ENCODE measurements at places on chromosomes 3 and 15.

- DNase-seq = no peak
Observed at GRCh38 chr3:147269907-147270306, 136.4 kb downstream of the ZIC4 start.

- DNase-seq = no peak
Observed at GRCh38 chr15:38740206-38740605, 175.6 kb upstream of the RASGRP1 start.

GRCh38 chr3:128632301-128632700 lies 18.3 kb downstream of the RPN1 start:
- no peak for DNase-seq

DNA sequence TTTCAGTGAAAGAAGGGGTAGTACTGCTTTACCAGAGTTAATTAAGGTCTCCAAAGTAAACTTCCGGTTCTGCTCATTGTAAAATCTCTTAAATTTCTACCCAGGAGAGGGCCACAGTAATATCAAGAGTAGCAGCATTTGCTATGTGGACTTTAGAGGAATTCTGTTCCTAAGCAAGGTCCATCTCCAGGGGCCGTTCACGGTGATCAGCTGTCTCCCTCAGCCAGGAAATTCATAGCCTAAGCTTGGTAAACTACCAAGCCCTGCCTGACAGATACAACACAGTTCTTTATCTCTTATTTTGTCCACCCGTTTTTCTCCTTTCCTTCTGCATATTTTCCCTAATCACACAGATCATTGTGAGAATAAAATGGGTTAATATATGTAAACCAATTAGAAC lies 2.3 kb downstream of the DUT start:
- no peak for DNase-seq

- DNase-seq = no peak
Observed at GRCh38 chr15:32987067-32987466, 207.4 kb downstream of the FMN1 start.

GRCh38 chr3:113214917-113215595 lies 3.7 kb downstream of the BOC start:
- no peak for DNase-seq

DNA sequence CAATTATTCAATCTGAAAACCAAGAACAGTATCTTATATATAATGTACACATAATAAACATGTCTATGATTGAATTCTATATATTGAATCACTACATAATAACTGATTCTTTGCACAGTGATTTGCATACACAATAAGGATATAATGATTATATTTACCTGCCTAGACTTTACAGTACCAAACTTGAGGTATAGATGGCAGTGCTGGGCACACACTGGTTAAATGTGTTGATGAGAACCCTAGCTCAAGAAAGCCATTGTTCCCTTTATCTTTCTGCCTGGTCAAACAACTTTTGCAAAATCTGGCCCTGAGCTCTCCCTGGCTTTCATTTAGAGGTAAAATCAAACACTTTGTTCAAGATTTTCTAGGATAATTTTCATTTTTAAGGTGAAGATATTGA lies 697.7 kb downstream of the TUSC7 start:
- no peak for DNase-seq

DNA sequence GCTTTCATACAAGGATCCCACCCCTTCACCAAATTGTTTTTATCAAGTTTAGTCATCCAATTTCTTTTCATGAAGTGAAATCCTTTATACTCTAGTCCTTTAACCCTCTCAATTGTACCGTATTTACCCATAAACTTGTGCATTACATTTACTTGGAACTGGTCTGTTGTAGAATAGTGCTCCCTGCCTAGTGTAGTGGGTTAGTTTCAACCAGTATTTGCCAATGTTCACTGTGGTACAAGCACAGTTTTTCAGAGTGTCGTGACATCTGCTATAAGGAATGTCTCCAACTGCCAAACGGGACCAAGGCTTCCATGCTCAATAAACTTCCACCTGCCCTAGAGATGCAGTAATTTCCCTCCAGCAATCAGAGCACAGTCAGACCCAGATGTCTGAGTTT lies 211.9 kb downstream of the KCNAB1 start:
- DNase-seq = no peak

GRCh38 chr15:52109559-52110451 lies 2.8 kb downstream of the BCL2L10 start:
- DNase-seq = no peak

GRCh38 chr15:45441036-45441435 lies 62.7 kb upstream of the GATM start:
- DNase-seq = no peak

DNA sequence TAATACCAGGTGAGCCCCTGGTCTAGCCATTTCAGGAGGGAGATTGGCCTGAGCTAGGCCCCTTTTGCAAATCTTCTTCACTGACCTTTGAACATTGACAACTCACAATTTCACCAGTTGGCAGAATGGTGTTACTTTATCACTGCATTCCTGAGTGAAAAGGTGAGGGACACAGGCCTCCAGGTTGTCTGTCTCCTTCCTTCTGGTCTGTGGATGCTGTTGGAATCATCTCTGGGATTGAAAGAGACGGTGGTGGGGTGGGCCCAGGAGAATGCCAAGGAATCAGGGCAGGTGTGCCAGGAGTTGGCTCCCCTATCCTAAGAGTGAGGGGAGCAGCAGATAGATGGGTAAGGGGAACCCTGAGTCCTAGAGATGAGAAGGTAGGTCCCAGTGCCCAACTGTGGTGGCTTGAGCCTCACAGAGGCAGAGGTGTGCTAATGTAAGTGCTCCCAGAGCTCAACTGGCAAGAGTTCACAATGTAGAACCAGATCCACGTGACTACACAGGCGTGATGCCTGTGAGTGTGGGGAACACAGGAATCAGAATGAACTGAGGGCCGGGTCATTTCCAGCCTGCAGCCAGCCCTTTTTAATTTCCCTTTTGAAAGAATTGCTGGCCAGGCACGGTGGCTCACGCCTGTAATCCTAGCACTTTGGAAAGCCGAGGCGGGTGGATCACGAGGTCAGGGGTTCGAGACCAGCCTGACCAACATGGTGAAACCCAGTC lies 11.2 kb downstream of the C3orf62 start:
- DNase-seq = no peak

DNA sequence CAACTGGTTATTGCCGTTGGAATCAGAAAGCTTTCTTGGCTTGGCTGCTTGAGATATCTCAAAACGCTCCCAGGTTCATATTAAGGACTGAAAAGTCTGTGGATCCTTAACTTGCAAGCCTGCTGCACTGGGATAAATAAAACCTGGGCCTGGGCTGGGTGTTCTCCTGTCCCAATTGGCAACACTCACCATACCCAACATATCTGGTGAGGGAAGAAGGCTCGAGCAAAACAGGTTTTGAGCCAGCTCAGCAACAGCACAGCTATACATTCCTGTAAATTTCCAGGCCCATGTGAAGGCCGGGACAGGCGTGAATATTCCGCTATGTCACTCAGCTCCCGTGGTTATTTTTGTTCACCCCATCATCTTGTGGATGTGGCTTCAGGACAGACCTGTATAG lies 169.0 kb upstream of the BCL6 start:
- no peak for DNase-seq

- DNase-seq = no peak
Observed at GRCh38 chr3:50001511-50001910, 61.6 kb downstream of the RBM6 start.

DNA sequence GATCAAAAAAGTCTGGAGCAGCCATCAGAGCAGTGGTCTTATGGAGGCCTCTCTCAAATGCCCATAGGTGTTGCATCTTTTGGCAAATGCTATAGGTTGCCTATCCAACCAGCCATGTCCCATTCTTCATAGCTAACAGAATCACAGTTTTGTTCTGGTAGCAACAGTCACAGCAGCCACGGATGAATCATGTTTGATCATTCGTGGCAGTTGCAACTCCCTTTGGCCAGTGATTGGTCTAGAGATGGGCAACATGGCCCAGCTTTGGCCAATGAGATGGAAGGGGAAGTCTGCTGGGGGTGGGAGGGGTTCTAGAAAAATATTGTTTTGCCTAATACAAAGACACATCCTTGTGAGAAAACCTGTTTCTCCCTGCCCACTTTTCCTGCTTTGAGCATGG lies 50.3 kb upstream of the PPP2R3A start:
- DNase-seq = no peak

DNA sequence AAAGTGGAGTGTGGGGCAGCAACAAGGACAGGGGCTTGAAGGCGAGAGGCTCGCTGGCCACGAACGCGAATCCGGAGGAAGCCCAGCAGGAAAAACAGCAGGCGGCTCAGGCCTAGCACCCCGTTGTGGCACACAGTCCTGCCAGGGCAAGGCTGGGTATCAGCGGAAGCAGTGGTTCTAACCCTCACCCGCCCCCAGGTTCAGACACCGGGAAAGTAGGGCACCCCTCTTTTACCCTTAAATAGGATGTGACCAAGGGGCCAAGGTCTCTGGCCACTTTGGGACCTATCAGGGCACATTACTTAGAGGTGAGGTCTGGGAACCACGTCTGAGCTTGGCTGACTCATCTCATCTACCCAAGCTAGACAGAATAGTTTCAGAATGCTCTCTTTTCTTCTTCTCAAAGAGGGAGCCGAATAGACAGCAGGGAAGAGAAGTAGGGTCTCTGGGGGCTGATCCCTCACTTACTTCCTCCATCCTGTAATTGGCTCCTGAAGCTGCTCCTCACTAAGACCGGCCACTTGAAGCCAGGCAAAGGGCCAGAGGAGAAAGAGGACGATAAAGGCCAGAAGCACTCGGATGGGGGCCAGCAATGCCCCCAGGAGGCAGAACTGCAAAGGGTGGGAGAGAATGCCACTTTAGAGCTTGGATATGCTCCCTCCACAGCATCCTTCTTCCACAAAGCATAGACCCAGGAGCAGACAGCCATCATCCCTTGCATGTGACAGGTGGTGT lies 1.7 kb downstream of the LPCAT4 start:
- no peak for DNase-seq

DNA sequence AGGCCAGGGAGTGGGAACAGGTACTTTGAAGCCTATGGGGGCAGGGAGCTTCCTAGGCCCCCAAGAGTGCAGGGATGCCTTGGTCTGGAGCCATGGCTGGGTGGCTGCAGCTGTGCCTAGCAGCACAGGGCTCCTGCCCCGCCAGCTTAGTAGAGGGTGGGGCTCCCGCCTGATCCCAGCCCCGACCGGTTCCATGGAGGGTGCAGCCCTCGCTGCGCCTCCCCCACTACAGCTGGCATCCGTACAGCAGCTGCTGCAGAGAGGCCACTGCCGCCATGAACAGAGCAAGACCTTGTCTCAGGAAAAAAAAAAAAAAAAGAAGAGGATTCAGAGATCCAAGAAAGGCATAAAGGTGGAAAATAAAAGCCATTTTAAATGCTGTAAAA lies 277.2 kb downstream of the UBE2E2 start:
- DNase-seq = no peak

DNA sequence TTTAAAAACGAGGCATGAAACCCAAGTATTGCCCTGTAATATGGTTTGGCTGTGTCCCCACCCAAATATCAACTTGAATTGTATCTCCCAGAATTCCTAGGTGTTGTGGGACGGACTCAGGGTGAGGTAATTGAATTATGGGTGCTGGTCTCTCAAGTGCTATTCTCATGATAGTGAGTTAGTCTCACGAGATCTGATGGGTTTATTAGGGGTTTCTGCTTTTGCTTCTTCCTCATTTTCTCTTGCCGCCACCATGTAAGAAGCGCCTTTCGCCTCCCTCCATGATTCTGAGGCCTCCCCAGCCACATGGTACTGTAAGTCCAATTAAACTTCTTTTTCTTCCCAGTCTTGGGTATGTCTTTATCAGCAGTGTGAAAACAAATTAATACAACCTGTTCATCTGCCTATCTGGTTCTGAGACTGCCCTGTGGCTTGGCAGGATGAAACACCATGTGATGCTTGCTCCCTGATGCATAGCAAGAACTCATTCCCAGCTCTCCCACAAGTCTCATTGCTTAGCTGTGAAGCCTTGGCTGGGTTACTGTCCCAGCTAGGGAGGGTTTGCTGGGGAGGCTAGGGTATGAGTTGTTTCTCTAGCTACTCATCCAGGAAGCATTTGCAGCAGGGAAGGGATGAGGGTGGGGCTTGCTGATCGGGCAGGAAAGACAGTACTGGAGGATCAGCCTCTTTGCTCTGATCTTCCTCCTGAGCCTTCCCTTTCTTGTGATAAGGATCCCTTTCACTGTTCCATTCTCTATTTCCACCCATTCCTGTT lies 3.7 kb upstream of the SQOR start:
- no peak for DNase-seq

DNA sequence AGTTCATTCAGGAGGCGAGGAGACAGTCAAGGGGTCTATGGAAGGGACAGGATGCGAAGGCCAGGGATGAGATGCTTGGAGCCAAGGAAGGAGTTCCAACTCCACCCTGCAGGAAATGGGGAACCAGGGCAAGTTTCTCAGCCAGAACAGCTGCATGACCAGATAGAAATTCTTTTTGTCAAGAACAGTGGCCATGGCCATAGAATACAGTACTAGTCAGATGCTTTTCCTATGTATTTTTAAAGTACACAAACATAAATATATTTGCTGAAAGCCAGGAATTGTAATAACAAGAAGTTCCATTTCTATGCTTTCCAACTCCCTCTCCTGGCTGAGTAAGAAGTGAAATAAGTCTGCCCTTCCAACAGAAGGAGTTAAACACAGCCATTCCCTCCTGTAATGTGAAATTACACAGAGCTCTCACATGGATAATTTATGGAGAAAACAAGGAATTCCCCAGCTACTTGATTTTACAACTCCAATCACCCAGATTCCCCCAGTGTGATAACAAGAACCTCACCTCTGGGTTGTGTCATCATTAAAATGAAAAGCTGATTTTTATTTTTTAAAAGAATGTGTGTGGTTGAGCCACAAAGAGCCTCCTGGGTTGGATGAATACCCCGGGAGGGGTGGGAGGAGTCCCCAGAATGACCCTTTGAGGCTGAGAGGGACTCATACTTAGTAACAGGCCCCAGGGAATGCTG lies 124.6 kb upstream of the ARHGEF3 start:
- no peak for DNase-seq

DNA sequence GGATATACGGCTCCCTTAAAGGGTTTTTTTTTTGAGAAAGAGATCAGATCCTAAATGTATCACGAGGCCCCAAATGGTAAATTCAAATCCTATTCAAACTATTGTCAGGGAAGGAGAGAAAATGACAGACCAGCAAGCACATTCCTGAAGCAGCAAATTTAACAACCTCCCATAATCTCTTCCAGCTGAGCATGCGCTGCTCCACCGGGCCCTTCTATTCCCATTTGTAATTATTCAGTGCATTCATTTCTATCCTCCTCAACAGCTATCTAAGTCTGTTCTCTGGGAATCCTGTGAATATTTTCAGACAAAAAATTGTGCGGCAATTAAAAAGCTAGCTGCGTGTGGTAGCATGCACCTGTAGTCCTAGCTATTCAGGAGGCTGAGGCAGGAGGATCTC lies 43.2 kb downstream of the MAGI1 start:
- DNase-seq = no peak

- no peak for DNase-seq
Observed at GRCh38 chr3:138148503-138148902, 16.3 kb upstream of the A4GNT start.

- DNase-seq = no peak
Observed at GRCh38 chr15:96484830-96485229, 154.3 kb downstream of the NR2F2 start.
